ENCODE measurements at places on chromosomes 4 and X.
A peak's percentile ranks its signal among the peaks of the same experiment; 100 is the strongest.

DNA sequence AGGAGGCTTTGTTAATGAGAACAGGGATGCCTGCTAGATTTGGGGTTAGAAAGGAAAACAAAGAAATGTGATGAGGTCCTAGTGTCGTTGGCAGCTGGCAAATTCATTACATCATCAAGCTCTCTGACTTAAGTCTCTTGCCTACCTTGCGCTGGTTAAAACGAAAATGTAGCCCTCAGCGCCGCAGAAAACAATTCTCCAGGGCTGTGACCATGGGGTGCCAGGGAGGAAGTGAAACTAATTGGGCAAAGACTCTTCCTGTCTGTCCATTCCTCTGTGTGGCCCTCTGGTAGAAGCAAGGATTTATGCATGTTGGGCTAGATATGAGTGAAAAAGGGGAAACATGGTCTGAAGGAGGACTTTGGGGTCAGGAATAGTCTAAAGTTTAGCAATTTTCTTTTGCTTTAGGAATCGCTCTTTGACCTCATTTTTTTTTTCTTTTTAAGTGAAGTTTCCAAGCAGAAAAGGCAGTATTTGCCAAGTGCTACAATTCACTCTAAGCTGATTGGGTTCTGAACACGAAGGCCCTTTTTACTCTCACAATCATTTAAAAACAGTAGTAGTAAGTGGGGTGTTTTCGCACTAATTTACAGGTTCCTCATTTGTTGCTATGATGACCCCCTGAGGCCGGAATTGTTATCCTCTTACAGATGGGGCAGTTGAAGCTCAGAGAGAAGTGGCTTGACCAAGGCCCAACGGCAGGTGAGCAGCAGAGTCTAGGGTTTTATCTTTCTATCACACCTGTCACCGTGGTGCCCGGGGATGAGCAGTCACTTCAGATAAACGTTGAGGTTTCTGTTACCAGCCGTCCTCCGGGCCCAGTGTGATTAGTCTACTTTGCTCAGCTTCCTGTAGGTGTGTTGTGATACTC is 27.3 kb upstream of the CHRNA9 start:
- DNase-seq = peak; percentile 44

DNA sequence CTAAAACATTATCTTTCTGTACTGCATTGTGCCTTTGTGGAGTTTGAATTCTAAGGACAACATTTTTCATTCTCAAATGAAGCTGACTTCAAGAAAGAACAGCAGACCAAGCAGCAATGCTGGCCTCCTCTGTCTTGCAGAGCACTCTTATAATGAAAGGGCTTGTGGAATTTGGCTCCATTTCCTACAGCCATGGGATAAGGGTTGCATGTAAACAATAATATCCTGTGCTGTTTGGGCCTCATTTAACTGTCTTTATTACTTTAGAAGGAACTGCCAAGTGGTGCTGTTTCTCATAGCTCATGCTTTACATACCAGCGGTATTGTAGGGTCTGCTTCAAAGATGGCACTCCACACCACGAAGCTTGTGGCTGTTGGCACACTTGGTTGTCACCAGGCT is 111.4 kb upstream of the EOLA2 start:
- no peak for DNase-seq

DNA sequence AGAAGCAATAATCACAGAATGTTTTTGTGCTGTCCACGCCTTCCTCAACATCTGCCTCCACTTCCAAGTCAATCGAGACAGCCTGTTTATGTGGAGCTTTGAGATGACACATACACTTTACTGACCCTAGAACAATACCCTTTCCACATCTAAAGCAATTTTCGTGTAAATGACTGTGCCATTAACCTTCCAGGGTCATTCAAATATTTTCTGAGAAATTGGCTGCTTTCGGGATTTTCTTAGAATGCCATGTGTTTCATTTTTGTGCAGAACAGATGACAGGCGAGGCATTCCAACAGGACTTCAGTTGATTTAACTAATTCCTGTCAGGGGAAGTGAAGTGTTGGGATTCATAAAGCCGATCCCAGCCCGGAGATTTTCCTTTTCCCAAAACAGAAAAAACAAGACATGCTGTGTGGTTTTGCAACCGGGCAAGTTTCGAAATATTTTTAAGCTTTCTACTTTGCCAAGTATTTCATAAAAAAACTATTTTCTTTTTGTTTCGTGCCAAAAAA is 73.9 kb downstream of the SORBS2 start:
- DNase-seq = no peak

- DNase-seq = no peak
Observed at GRCh38 chr4:120864969-120865368, 57.6 kb downstream of the PRDM5 start.

DNA sequence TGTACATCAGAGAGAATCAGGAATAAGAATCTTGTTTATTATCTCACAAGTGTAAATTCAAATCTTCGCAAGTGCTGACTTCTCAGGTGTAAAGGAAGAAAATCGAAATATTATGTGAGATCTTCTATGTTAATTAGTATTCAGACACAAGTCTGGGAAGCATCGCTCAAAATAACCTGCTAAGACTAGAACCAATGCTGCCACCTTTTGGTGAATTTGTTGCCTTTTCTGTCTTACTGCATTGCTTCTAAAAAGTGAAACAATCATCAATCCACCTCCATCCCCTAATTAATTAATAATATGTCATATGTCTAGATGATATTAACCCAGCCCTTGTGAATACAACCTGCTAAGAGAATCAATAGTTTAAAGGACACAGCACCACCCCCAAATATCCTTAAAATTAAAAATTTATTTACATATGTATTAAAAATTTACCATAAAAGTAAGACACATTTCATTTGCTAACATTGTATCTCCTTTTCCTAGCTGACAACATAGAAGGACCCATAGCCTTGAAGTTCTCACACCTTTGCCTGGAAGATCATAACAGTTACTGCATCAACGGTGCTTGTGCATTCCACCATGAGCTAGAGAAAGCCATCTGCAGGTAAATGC is 3.5 kb downstream of the EPGN start:
- no peak for DNase-seq

DNA sequence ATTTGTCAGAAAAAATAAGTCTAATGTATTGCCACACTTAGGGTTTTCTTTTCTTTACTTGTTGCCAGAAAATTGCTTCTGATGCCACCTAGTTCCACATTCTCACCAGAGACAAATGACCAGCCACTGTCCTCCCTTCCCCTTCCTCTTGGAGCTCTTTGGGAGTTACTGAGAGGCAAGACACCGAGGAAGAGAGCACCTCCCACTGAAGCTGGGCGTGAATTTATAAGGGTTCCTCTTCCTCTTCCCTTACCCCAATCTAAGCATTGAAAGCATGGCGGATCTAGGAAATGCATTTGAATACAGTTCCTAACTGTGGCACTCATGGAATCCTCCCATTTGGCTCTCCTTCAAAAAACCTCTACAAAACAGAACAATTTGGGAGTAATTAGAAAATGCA is 30.0 kb downstream of the ANXA3 start:
- DNase-seq = no peak

- no peak for DNase-seq
Observed at GRCh38 chr4:6275351-6275750, 5.7 kb downstream of the WFS1 start.

DNA sequence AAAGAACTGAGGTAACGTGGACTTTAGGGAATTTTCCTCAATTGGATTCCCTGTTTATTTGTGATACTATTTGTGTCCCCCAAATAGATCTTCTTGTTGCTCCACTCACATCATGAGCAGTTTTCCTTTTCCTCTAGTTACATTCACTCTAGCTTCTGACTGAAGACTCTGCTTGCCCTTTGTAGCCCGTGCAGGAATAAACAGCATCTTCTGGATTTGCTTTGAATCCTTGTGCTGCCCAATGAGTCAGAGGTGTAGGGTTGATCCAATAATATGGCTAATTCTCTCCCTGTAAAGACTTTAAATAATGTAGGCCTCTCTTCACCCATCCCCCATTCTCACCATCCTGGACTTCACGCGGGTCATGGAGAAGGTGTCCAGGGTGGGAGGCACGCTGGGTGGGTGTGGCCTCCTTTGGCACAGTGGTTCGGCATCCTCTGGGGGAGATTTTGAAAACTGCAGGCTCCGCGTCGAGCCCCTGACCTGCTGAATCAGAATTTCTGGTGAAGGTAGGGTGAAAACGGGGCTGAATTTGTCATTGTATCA is 9.0 kb downstream of the HAND2 start:
- no peak for DNase-seq

GRCh38 chr4:86013621-86014020 is 346.2 kb downstream of the MAPK10 start:
- no peak for DNase-seq

GRCh38 chr4:103018391-103019307 is 856 bp downstream of the SLC9B1 start:
- DNase-seq = peak; percentile 27

GRCh38 chrX:136531951-136532350 is at the start of gene VGLL1:
Gene VGLL1, plus strand, starts transcription at chrX:136532215. Its CDS starts 3,806 bp downstream, at chrX:136536021.
- DNase-seq = no peak

DNA sequence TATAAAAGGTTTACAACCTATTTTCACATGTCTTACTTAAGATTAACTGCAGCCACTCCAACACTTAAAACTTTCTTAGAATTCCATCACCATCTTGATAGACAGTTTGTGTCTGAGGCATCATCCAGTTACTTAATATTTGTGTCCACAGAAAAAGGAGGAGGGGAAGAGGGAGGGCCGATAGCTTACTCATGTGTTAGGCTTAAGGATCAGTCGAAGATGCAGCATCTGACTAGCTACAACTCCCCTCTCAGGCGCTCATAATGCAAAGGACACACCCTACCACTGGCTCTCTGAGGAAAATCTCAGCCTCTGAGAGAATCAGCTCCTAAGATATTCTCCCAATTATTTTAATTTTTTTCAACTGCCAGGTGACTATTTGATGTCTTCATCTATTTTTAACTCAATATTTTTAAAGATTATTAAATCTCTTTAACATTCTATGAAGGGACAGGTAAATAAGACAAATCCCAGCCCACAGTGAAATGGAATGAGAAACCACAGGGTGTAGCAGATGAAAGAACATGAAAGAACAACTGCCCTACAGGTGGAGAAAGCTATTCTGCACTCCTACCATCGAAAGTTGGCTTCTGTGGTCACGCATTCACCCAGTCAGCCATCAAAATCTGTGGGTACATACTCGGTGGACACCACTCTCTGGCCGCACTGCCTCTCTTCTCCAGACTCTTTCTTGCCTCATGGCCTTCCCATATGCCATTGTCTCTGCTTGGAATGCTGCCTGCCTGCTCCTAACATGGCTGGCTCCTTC is 48.0 kb downstream of the ARAP2 start:
- no peak for DNase-seq

- DNase-seq = no peak
Observed at GRCh38 chrX:123153846-123154335, 30.2 kb upstream of the GRIA3 start.

- DNase-seq = no peak
Observed at GRCh38 chrX:2371026-2371711, 129.6 kb downstream of the DHRSX start.
